ENCODE measurements at places on chromosomes 2 and 18.
A peak's percentile ranks its signal among the peaks of the same experiment; 100 is the strongest.

GRCh38 chr2:72300147-72300684 lies 152.6 kb upstream of the CYP26B1 start:
- no peak for DNase-seq

DNA sequence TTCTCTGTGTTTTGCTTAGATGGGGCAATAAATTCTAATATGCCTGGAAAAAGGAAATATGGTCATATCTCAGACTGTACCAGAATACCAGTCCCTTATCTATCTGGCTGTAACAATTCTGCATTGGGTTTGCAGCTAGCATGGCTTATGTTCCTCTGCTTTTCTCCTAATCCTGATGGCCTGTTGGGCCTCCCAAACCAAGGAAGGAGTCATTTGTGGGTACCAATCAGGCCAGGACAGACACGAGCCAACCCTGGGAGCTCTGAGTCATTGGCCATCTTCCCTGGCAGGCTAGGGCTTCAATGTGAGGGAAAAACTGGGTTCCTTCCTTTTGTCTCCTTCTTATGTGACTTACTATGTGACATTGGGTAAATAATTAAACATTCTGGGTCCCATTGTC lies 12.0 kb downstream of the SMARCAL1 start:
- DNase-seq, result no peak

GRCh38 chr2:190535586-190535985 lies 1.1 kb upstream of the NEMP2 start:
- peak; percentile 30 for DNase-seq

GRCh38 chr2:26043862-26044696 lies 10.2 kb downstream of the RAB10 start:
- peak; percentile 62 for DNase-seq

- no peak for DNase-seq
Observed at GRCh38 chr2:3208179-3208578, 169.4 kb downstream of the EIPR1 start.

DNA sequence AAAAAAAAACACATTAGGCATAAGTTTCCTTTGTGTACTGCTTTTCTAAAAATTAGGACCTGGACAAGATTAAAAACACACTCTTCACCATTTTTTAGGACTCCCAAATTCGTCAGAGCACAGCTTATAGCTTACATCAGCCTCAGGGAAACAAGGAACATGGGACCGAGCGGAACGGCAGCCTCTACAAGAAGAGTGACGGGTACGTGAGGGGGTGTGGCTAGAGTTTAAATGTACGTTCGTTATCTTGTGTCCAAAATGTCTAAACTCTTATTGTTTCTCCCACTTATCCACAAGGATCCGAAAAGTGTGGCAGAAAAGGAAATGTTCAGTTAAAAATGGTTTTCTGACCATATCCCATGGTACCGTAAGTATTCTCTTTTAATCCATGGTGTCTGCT lies 78.9 kb downstream of the ITGB1BP1 start:
- DNase-seq, result no peak

DNA sequence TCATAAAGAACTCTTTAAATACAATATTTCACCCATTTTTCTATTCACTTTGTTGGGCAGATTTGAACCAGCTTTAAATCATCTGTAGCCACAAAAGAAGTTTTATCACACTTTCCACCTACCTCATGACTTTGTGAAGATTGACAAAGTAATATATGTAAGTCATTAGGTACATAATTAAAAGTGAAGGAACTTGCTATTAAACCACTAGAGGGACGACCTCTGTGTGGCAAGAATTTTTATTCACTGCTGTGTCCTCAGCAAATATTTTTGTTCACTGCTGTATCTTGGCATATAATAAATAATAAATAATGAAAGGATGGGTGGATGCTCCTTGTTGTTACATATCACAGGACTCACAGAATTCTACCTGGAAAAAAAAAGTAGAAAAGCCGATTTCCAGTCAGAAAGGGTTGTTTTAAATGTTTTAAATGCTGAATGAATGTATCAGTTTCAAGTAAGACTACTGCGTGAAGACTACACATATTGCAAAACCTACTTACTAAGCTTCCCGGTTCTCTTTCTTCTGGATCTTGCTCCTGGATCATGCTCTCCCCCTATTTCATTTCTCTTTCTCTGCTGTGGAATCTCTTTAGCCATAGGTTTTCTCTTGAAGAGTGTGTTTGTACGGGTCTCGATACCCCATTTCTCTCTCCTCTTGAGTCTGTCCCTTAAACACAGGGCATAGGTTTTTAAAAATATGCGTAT lies 44.8 kb downstream of the KCMF1 start:
- no peak for DNase-seq

DNA sequence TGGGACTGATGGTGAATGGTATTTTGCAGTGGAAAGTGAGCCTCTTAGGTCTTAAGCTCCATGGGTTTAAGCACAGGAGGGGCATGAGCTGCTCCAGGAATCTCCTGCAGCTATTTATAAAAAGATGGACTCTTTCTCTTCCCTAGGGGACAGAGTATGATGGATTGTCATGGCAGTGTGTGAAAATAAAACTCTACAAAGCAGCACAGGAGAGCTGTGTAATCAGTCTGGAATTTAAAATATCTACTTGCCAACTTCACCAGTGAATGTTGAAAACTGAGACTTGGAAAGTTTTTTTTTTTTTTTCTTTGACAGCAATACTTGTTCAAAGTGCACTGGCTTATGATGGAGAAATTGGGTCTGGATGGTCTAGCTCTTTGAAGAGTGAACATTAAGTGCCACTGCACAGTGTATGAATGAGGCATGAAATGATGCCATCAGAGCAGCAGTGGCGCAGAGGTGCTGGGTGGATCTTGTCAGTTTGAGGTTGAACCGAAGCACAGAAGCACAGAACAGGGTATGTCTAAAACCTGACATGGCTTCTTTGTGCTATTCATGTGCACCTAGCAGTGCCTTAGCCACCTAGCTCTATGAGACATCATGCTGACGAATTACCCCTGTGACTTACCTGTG lies 245.4 kb downstream of the PTPRM start:
- DNase-seq, result no peak

GRCh38 chr2:216554286-216554685 lies 55.6 kb downstream of the RPL37A start:
- no peak for DNase-seq

GRCh38 chr18:79876497-79876896 lies 75.0 kb downstream of the SLC66A2 start:
- DNase-seq, result no peak

DNA sequence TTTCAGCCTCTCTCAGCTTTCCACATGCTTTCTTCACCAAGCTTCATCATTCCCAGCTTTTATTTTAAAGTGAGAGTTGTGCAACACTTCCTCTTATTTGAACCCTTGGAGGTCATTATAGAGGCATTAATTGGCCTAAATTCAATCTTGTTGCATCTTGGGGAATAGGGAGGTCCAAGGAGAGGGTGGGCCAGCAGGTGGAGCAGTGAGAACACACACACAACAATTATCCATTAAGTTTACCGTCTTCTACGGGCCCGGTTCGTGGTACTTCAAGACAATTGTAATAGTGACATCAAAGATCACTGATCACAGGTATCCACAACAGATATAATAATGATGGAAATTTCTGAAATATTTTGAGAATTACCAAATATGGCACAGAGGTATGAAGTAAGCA lies 457.2 kb upstream of the SMIM21 start:
- peak; percentile 4 for DNase-seq

DNA sequence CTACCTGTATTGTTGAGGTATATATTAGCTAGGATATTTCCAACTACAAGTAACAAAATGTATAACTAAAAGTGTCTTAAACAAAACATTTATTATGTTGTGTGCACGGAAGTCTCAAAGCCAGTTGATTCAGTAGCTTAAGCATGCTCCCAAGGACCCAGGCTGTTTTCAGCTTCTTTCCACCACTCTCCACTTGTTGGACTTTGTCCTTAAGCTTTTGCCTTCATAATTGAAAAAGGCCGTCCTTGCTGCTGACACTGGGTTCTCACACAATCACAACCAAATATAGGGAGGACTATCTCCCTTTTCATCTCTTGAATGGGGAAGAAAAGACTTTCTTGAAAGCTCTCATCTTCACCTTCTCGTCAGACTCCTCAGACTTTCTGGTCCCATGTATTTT lies 12.2 kb upstream of the NEMP2 start:
- DNase-seq, result no peak

- no peak for DNase-seq
Observed at GRCh38 chr2:226093364-226093763, 693.9 kb downstream of the NYAP2 start.

GRCh38 chr2:153299809-153300208 lies 178.8 kb downstream of the RPRM start:
- DNase-seq, result no peak

DNA sequence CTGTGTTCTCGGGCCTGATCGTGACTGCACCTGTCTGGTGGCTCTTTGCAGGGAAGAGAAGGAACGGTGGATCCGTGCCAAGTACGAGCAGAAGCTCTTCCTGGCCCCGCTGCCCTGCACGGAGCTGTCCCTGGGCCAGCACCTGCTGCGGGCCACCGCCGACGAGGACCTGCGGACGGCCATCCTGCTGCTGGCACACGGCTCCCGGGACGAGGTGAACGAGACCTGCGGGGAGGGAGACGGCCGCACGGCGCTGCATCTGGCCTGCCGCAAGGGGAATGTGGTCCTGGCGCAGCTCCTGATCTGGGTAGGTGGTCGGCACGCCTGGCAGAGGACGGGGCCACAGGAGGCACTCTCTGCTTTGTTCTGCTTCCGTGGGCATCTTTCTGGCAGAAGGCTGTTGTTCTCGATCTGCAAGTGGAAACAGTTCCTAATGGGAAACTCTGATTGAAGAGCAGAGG lies 48.0 kb downstream of the GBX2 start:
- DNase-seq, result no peak

- DNase-seq, result no peak
Observed at GRCh38 chr18:11839556-11839955, 11.7 kb upstream of the CHMP1B start.

GRCh38 chr2:134140251-134140661 lies 113.6 kb upstream of the MGAT5 start:
- no peak for DNase-seq

GRCh38 chr2:28063492-28063962 lies 173.0 kb downstream of the BABAM2 start:
- no peak for DNase-seq

Data from KBM-7 (cell line).